Fibroblast of the aortic adventitia (primary cell): ENCODE measurements at places on chromosomes 2 and 18.

DNA sequence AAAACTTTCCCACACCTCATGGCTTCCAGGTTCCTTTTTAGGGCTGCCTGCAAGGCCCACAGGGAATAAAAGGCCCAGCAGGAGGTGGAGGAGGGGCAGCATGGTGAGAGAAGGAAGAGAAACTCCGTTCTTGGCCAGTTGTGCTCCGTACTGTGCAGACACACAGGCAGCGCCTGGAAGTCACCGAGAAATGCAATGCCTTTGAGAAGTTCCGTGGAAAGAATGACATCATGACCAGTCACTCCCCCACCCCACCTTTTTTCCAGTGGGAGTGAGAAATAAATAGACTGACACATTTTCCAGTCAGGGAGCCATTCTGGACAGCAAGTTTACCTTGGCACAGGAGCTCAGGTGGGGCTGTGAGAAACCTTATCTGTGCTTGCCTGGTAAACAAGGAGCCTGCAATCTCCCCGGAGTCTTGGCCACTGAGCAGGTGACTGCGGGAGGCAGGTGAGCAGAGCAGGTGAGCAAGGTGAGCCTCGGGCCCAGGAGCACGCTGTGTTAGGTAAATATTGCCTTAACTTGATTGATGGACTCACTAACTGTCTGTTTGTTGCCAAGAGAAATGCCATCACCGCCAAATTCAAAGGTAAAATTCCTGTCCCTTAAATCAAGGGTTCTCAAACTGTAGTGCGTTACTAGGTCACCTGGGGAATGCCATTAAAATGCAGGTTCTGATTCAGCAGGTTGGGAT, 13.5 kb upstream of the LBH start:
- DNase-seq, result no peak

DNA sequence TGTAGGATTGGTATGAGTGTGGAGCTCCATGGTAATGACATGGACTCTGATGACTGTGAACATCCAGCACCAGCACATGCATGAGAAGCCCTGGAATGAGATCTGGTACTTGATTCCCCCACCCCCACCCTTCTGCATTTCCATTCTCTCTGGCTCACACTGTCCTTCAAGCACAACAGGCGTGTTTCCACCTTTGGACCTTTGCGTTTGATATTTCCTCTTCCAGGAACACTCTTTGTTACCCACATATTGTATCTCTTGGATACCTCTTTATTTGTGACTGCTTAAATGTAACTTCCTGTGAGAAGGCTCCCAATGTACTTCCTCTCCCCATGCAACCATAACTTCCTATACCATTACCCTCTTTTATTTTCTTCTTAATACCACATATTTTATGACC, 263.8 kb downstream of the HNMT start:
- no peak for DNase-seq

GRCh38 chr2:150605664-150606063, 118.2 kb upstream of the RND3 start:
- DNase-seq, result no peak

DNA sequence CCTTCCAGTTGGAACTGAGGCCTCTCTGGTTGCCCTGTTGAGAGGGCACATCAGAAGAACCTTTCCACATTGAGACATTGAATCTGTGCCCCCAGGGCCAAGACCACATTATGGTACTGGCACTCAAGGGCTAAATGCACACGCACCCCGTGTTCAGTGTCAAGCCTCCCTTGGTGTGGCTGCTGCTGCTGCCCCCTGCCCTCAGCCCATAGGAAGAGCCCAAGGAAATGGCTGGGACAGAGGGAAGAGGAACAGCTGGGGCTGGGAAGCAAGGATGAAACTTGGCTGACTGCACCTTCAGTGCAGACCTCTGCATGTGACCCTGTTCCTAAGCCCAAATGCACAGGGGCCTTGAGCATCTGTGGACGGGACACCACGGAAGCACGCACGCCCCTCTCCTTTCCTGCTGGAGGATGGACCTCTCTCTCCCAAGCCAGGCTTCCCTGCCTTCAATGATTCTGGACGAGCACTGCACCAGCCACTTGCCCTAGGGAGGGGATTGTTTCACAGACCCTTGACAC, 40.2 kb downstream of the NIFK start:
- DNase-seq, result no peak

- peak; percentile 80 for DNase-seq
Observed at GRCh38 chr2:86383844-86384243, 46.4 kb upstream of the REEP1 start.
